ENCODE measurements at places on chromosomes 11 and 22.

- no peak for DNase-seq
These were observed 409.2 kb downstream of the TBC1D22A start for GRCh38 chr22:47171441-47172221.

- no peak for DNase-seq
These were observed 68.2 kb downstream of the DNAJC24 start for GRCh38 chr11:31437742-31438435.

DNA sequence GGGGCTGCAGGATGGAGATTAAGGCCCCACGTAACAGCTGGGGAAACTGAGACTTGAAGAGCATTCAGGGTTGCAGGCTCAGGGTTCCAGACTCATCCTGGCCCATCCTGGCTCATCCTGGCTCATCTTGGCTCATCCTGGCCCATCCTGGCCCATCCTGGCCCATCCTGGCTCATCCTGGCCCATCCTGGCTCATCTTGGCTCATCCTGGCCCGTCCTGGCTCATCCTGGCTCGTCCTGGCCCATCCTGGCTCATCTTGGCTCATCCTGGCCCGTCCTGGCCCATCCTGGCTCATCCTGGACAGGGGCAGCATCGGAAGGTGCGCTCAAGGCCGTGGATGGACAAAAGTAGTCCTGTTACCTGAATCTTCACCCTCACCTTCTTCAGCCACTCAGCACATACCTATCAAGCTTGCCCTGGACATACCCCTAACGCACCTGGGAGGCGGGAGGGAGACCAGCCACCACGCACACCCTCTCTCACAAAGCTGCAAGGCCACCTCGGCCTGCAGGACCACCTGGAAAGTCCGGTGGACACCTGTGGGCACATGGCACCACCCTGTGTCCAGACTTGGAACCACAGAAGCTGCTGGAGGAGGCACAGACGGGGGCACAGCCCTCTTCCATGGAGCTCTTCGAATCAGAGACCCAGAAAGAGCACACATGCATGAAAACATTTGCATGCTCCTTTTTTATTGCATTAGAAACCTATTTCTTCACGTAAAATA is 20.3 kb upstream of the NLRP6 start:
- no peak for DNase-seq

- no peak for DNase-seq
These were observed 666 bp downstream of the SLC25A18 start for GRCh38 chr22:17563936-17564391.

DNA sequence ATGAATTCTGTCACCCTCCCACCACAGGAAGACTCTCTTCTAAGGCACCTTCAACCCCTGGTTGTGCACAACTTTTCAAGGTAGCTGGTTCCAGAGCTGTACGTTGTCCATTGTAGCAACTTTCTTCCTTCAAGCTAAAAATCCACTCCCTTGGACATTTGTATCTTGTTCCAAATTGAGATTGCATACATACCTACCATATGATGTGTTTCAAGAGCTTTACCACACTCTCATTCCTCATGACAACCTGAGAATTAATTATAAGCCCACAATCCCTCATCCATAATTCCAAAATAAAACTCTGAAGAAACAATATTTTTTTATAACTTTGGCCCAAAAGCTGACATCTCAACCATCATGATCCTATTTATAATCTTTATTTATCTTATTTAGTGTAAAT is 3.0 kb downstream of the OR52W1 start:
- no peak for DNase-seq

DNA sequence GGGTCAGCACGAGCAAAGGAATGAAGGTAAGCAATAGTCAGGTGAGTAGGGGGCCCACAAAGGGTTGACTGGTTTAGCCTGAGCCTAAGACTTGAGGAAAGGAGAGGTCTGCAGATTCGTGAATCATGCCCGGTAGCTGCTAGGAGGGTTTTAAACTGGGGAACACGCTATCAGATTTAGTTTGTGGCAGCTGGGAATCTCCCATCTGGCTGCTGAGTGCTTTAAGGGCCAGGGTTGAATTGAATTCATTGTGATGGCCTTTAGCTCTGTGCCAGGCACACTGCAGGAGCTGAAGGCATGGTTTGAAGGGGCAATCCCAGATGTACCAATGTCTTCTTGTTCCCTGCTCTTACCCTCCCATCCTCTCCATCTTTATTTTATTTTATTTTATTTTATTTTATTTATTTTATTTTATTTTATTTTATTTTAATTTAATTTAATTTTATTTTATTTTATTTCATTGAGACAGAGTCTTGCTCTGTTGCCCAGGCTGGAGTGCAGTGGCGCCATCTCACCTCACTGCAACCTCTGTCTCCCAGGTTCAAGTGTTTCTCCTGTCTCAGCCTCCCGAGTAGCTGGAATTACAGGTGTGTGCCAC is 1.9 kb upstream of the NECTIN1 start:
- DNase-seq = no peak

DNA sequence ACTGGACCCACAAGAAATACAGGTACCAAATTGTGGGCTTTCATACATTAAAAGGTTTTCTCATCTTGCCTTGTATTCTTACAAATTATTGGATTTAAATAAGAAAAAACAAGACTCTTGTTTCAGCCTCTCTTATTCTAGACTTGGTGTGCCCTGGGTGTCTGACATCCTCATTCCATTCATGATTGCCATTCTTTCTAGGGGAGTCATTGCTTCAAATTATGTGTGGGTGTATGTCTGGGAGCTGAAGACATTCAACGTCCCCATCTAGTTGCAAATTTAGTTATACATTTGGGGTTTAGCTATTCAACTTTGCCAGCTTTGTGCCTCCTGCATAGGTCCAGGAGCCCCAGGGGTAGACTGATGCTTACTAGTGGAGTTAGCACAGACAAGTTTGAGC is 18.1 kb downstream of the MAML2 start:
- no peak for DNase-seq

DNA sequence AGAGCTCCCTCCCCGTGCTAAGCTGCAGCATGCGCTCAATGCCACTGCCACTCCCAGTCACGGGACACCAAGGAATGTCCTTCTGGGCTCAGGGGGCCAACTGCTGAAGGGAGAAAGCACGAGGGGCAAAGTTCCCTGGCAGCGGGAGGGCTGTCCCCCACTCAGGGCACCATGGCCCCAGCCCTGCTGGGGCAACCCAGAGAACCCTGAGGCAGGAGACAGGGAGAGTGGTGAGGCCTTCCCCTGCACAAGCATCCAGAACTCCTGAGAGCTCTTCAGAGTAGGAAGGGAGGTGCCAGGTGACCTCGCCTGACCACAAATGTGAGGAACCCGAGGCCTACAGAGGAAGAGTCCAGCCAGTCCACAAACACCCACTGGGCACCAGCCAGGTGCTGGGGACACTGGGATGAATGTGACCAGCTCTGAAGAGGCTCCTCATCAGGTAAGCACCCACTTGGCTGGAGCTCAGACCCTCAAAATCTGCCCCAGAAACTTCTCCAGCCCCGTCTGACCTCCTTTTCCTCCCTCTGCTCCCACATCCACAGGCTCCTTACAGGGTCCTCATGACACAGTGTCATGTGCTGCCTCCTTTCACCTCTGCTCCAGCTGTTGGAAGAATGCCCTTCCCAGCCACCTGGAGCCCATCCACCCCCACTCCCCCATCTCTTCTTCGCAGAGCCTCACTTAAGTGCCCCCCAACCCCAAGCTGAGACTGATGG is 15.6 kb downstream of the GDPD5 start:
- no peak for DNase-seq

GRCh38 chr22:33126881-33127280 is 68.7 kb upstream of the SYN3 start:
- no peak for DNase-seq

- DNase-seq = no peak
These were observed 87.8 kb upstream of the NNMT start for GRCh38 chr11:114208377-114208776.

DNA sequence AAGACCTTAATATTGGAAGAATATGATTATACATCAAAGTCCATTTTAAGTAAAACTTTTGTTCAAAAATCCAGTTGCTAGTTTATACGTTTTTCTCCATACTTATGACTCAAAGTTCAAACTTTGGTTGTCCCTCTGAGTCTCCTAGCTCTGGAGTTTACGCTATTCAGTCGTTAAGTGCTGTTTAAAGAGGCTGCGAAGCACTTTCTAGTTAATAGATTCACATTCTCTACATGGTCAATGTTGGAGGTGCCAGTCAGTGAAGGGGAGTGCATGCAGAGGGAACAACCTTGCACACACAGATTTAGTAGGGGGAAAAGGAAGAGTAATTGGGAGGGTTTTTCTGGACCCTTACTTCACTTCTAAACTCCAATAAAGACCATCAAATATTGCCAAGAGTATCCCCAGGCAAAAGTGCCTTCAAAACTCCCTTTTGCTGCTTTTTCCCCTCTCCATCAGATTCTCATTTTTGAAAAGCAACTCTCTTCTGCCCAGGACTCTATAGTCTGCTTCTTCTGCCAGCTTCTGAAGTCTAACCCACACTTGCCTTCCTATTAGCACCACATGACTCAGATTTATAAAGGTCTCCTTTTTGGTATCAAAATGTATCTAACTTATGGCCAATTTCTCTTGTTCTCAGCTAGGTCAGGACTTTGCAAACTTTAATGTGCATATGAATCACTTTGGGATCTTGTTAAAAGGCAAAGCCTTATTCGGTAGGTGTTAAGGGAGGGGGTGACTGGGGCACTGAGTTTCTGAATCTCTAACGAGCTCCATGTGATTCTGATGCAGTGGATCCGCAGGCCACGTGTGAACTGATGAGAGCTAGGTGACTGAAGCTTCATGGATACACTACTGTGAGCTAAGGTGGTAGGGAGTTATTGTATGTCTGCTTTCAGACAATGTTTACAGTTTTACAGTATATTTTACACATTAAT is 96.2 kb upstream of the MTMR2 start:
- DNase-seq = no peak

DNA sequence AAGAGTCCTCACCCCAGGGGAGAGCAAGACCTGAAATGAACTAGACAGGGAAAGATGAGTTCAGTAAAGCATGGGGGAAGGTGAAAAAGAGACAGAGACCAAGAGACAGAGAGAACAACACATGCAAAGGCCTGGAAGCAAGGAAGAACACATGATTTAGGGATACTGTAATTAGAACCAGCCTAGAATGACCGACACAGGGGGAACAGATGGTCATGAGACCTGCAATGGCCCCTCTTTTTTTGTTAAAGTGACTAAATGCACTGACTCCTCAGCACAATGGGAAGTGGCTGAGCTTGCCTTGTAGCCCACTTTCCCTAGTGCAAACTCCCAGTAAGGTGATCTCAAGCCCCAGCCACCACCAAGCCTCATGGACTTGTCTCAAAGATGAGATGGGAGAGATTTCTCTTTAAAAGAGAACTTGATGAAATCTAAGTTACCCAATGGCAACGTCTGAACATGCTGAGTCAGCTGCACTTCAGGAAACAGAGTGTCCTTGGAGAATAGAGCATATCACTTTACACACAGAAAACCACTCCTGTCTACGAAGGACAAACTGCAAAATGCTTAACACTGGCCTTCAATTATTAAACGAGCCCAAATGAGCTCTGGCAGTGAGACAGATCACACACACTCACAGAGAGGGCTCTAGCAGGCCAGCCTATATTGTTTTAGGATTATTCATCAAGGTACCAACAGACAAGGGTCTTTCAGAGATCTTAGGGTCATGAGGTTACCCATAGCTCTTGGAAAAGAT is 91.0 kb downstream of the SERGEF start:
- no peak for DNase-seq

- no peak for DNase-seq
These were observed 46.5 kb upstream of the FIBIN start for GRCh38 chr11:26947379-26947844.

DNA sequence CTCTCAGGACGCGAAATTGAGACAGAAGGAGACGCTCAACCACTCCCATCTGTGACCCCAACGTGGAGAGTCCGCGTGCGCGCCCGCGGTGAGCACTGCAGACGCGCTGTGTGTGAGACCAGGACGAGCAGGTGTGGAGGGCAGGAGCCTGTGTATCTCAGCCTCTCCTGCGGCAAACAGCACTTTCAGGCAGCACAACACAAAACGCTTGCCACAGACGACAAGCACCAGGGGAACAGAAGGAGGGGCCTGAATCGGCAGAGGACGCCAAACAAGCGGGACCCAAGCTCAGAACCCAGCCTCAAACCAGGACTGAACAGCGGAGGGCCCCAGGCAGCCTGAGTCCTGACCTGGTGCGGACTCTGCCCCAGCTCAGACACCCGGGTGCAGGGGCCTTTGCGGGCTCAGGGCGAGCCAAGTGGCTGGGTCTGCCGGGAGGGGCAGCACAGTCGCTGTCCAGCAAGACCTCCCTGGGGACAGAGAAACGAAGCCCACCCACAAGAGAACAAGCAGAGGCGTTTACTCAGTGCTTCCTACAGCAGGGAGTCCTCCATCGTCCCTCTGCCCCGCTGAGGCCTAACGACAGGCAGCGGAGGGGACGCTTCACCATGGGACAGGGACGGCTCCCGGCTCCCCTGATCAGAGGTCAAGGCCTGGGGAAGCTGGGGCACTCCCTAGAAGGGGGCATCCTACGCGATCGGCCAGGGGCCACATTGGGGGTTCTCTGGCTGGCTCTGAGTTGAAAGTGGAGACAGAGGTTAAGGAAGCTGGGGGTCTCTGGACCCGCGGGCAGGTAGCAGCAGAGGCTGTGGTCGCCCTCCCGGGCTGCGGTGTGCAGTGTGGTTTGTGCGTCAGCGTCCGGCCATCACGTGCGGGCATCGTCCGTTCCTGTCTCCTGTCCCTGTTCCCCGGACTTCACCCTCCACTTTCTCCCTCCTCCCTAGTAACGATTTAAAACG is 560.8 kb downstream of the BRD1 start:
- DNase-seq = no peak

- no peak for DNase-seq
These were observed 1.3 kb downstream of the PATE2 start for GRCh38 chr11:125777309-125777708.

GRCh38 chr11:17974246-17974645 is 38.6 kb downstream of the SERGEF start:
- DNase-seq = no peak

- DNase-seq = no peak
These were observed 123.3 kb upstream of the B3GAT1 start for GRCh38 chr11:134535029-134536025.

GRCh38 chr11:121563003-121563402 is 110.2 kb upstream of the SORL1-AS1 start:
- no peak for DNase-seq

- DNase-seq = no peak
These were observed 51.4 kb downstream of the JAM3 start for GRCh38 chr11:134120143-134120850.

GRCh38 chr11:70625582-70626518 is 227.5 kb downstream of the CTTN start:
- no peak for DNase-seq

All from stimulated activated CD8-positive, alpha-beta memory T cell treated with anti-CD3 and anti-CD28 coated beads, Interleukin-15, amount 100 ng/mL, for 1 hour (primary cell).